Retinal pigment epithelial cell (primary cell): ENCODE measurements at places on chromosomes 1 and 21.

DNA sequence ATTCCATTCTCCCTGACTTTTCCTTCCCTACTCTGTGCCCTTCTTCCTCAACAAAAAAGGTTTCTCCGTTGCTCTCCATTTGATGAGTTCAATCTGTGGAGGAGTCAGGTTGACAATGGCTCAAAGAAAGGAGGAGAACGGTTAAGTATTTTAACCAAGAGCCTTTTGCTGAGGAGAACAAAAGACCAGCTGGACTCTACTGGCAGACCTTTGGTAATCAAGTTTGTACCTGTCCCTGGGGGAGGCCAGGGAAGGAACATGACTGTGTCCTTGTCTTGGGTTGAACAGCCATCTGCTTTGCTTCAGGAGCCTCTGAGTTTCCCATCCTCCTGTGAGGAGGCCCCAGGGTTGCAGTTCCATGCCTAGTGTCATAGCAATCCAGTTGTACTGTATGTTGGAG lies 29.9 kb downstream of the TTF2 start:
- no peak for DNase-seq

GRCh38 chr1:234971586-234972297 lies 156.9 kb downstream of the TOMM20 start:
- DNase-seq = no peak

GRCh38 chr1:34591751-34592629 lies 162.9 kb upstream of the GJB5 start:
- no peak for DNase-seq

DNA sequence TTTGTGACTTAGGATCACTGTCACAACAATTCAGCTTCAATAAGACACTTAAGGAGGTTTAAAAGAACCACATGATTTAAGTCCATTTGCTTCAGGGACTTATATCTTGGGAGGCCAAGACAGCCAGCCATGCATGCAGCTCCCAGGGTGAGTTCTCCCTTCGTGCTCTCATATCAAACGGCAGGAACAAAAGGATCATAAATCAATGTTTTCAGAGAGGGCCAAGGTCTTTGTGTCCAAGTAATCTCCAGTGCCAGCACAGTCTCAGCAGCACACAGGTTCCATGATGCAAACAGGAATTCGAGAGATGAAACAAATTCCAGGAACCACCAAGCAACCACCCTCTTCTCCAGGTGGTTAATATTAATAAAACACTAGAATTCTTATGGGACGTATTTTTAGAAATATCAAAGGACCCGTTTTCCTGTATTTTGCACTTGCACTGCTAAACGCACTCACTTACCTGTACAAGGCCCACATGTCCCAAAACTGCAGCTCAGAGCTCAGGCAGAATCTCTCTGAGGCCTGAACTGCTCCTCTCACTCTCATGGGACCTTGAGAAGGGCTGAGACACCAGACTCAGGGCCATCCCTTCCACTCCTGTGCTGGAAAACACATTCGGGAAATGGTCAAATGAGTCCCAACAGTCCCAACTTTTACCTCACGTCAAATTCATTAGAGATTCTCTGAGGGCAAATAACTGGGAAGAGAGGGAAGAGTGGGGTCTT lies 100.0 kb upstream of the RAB4A start:
- no peak for DNase-seq

GRCh38 chr1:219433001-219433400 lies 179.9 kb downstream of the ZC3H11B start:
- no peak for DNase-seq

DNA sequence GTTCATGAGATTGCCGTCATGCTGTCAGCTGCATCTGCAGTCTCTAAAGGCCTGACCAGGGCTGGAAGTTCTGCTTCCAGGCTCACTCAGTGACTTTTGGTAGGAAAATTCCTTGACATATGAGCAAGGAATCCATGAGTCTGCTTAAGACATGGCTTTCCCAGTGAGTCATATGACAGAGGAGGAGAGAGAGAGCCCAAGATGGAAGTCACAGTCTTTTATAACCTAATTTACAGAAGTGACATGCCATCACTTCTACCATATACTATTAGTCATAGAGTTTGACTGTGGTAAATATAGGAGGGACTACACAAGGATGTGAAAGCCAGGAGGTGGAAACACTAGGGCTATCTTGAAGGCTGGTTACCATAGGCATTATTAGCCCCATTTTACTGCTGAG lies 115.2 kb downstream of the ROR1 start:
- DNase-seq = no peak
